ENCODE measurements at places on chromosomes 2 and 18. TPM values are rescaled to one million over a fixed set of nuclear protein-coding genes. Genes with fewer than 3 reads are reported as not detected.

The GALNT5 gene
- total RNA-seq: 0.26 TPM

DNA sequence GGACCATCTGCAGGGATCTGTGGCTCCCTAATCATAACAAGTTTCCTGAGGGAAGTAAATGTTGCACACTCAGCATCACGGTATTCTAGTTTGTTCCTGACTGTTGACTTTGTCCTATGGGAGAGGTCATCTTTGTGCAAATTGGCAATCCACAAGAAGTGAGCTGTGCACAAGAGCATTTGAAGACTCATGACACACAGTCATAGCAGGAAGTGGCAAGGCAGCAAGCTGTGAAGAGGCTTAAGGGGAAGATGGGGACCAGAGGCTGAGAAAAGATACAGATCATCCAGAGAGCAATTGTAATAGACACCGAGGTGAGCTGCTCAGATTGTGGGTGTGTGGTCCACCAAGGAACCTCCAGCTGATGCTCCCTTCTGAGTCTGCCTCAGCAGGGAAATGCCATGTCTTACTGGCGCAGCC is 2.7 kb downstream of the TNP1 start:
- DNase-seq: no peak

DNA sequence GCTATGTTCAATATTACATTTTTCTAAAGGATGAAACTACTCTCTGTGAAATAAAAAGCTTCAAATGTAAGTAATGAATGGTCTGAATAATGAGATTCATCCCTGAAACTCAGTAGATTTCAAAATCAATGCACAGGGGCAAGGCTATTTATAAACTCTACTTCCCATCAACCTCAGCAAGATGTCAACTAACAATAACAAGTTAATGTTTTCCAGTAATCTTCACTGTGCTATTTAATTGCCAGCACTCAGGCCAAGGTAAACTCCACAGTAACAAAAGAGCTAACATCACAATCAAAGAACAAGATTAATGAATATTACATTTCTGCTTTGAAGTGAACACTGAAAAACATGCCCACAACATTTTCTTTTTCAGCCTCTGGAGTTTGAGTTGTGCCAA is 144.3 kb upstream of the ZFP36L2 start:
- DNase-seq: no peak

DNA sequence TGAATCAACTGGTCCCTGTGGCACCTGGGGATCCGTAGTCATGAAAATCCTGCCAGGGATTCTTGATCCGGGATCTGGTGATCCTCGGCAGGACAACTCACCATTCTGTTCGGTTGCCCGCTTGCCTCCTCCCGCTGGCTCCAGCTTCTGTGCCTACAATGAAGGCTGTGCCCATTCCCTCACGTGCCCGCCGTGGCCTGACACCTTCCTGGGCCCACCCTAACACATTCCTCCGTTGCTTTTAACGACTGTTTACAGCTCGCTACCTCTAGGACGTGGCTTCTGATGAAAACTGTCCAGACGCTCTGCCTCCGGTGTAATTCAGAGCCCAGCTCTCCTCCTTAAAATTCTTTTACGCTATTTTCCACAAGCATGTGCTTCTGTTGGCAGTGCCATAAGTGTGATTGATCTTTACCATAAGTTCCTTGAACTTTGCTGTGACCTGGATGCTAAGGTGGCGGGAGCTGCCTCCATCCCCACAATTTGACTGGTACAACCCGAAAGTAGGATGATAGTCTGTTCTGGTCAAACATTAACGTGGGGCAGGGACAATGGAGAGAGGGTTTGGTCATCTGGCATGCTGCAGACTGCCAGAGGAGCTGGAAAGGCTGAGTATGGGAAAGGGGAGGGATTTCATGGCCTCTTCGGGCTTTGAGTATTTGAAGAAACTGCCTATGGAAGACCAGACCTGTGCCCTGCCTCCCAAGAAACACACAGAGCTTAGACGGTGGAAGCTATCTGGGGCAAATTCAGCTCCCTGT is 206.8 kb upstream of the TNP1 start:
- DNase-seq: no peak

- no peak for DNase-seq
Observed at GRCh38 chr2:25014631-25015030, 27.2 kb upstream of the EFR3B start.

- DNase-seq: peak; percentile 32
Observed at GRCh38 chr18:63994783-63995399, 25.0 kb downstream of the SERPINB8 start.

DNA sequence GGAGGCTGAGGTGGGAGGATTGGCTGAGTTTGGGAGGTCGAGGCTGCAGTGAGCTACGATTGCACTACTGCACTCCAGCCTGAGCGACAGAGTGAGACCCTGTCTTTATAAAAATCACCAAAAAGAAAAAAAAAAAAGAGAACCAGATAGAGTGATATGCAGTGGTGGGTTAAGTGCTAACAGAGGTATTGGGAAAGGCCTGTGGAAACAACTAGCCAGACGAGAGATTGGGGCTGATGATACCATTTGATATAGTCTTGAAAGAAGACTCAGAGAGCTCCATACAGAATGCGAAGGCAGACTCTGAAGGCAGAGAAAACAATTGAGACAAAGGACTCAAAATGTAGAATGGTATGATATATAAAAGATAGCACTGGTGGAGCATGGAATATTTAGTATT is 134.1 kb downstream of the CDC42EP3 start:
- DNase-seq: no peak

GRCh38 chr18:21669736-21670285 is 34.8 kb downstream of the ABHD3 start:
- no peak for DNase-seq

GRCh38 chr2:54639609-54640008 is 83.9 kb upstream of the EML6 start:
- DNase-seq: no peak

The ABHD1 gene
- total RNA-seq: not detected

The TUBA4A gene
- total RNA-seq: 10.6 TPM

The METTL5 gene
- total RNA-seq: 28.5 TPM

DNA sequence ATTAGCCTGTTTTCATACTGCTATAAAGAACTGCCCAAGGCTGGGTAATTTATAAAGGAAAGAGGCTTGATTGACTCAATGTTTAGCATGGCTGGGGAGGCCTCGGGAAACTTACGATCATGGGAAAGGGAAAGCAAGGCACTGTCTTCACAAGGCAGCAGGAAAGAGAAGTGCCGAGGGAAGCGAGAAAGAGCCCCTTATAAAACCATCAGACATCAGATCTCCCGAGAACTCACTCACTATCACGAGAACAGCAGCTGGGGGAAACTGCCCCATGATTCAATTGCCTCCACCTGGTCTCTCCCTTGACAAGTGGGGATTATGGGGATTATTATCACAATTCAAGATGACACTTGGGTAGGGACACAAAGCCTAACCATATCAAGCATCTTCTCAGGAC is 23.3 kb downstream of the RHOB start:
- no peak for DNase-seq

GRCh38 chr2:73984922-73985307 is 205 bp downstream of the TET3 start:
- peak; percentile 38 for DNase-seq

- no peak for DNase-seq
Observed at GRCh38 chr2:105005181-105005951, 32.5 kb upstream of the MRPS9 start.

DNA sequence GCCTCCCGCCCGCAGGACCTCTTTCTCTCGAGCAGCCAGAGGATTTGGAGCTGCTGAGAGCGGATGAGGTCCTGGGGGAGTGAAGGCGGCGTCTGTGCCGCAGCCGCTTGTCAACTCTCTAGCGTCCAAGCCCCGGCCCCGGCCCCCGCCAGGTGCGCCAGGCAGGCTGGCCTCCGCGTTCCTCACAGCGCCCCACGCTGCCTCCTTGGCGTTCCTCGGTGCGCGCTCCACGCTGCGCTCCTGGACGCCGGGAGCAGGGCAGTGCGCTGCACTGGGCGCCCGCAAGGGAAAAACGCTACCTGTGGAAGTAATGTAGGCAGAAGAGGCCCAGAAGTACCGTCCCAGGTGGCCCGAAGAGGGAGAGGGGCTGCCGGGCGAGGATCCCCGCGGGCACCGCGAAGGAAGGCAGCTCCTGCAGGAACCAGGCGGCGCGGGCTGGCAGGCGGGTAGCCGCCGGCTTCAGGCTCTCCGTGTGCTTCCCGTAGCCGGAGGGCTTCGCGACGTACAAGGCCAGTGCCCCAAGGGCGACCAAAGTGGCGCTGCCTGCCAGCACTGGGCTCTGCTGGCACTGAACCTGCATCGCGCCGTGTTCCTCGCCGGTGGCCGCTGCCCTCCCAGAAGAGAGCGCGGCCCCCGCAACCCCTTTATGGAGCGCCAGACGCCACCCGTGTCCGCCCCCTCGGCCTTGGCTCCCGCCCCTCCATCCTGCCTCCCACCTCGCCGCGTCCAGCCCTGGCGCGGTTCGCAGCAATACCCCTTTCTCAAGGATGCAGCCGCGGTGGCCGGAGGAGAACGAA is at the start of gene SRD5A2:
Gene SRD5A2, minus strand, starts transcription at position 618 of the 797 bp plus-strand sequence. Its CDS starts 38 bp downstream, at position 580.
- DNase-seq: no peak

GRCh38 chr2:46866770-46867246 is 48.8 kb downstream of the MCFD2 start:
- DNase-seq: peak; percentile 80

The EIF5B gene
- total RNA-seq: 83.5 TPM

The SFTPB gene
- total RNA-seq: 1.4 TPM

- no peak for DNase-seq
Observed at GRCh38 chr2:118747066-118747465, 100.4 kb downstream of the EN1 start.

DNA sequence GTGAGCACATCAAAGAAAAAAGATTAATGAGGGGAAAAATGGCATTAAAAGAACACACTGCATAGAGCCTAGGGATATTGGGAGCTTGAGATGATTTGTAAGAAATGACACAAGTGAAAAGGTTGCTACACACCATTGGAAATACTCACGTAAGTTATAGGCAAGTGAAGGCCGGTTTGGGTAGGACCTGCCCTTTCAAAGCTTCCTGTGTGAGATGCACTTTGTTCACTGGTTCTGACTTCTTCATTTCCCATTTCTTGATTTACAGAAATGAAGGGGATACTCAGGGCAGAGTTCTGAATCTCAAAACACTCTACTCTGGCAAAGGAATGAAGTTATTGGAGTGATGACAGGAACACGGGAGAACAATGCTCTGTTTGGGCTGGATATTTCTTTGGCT is at the start of gene IL18RAP:
Gene IL18RAP, plus strand, starts transcription at position 251 of the 400 bp plus-strand sequence. Its CDS starts 118 bp downstream, at position 369.
- DNase-seq: no peak

The RGPD6 gene
- 116 TPM for total RNA-seq

- no peak for DNase-seq
Observed at GRCh38 chr2:186459009-186459408, 27.1 kb upstream of the ZC3H15 start.

DNA sequence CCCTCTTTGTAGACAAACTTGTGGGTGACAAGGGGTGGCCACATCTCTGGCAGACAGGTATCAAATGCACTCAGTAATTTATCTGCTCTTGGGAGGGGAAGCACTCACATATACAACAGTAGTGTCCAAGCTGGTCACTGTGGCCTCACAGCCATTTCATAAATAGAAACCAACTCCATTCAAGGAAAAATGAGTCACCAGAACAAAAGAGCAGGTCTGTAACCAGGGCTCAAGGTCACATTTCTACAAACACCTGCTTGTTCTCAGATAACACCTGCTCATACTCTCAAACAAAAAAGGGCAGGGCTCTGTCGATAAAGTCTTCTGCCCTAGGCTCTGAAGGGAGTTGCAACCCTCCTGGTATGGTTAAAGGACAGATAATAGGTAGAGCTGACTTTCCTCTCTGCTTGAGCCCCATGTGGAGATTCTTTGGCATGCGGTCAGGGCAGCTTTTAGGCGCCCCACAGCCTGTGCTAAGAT is 459.0 kb downstream of the BCL11A start:
- DNase-seq: no peak

- no peak for DNase-seq
Observed at GRCh38 chr2:180664507-180664906, 315.9 kb upstream of the UBE2E3 start.

DNA sequence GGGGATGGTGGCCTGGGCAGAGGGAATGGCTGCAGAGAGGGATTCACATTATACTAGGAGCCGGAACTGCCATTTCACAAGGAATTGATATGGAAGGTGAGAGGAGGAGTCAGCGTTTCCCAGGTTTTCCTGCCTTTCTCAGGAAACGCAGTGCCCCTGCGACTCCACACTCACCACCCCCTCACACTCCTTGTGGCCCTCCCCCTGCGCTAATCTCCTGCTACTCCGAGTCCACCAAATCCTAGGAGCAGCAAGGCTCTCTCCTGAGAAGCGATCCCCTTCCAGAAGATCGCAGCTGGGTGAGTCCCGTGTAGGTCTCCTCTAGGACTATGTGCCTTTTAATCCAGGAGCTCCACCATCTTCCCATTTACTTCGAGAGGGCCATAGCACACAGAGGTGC is 140.6 kb downstream of the VAPA start:
- DNase-seq: no peak

The ESPNL gene
- total RNA-seq: 7.7 TPM

DNA sequence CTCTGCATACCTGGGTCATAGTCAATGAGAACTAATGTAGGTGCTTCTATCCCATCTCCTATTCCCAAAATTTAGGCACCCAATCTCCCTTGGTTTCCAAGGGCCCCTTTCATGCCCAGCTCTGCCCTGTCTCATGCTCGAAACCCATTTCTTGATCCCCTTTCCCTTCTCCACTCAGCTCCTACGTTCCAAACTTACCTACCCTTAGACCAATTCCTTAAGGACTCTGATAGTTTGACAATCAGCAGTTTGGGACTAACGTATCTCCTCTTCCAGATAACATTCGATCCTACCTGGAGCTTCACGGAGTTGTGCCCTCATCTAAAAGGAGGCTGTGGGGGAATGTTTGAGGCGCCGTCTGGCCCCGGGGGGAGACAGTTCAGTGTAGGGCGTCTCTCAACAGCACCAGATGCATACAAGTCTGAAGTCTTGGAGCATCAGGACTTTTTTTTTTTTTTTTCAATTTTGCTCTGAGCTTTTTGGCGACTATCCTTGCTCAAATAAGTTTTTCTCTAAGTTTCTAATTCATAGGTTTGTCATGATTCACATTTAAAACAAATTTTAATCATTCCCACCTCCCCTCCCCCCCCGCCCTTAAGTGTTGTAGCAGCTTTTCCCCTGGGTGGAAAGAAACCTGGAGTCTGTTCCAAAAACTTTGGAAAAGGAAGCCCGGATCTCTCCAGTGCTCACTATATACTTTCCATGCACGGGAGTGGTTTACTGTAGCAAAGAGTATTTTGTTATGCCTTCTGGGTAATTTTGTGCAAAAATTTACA is 141.2 kb upstream of the LGALSL start:
- DNase-seq: no peak

GRCh38 chr18:48607056-48607984 is 68.5 kb downstream of the CTIF start:
- DNase-seq: peak; percentile 38

- peak; percentile 33 for DNase-seq
Observed at GRCh38 chr2:25664183-25664964, 9.0 kb downstream of the DTNB start.

- no peak for DNase-seq
Observed at GRCh38 chr2:890791-891190, 59.9 kb upstream of the SNTG2 start.

The IL1F10 gene
- not detected for total RNA-seq

The MAP2 gene
- 18.7 TPM for total RNA-seq
